ENCODE measurements at places on chromosomes 4 and X. TPM values are rescaled to one million over a fixed set of nuclear protein-coding genes. Genes with fewer than 3 reads are reported as not detected.

DNA sequence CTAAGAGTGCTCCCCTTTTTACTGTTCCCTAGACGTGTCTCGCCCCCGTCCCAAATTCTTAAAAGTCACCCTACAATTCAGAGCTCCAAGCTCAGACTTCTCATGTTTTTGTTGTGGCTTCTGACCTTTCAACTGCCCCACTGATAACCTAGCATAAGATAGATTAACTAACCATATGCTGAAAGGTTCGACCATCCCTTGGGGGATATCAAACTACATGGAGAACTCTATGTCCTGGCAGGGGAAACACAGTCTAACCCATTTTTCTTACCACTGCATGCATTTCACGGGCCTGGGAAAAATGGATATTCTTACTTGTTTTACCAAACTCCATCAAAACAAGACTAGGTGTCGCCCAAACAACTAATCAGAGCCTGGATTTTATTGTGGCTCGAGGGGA lies 236.4 kb upstream of the MID1 start:
- no peak for DNase-seq

The RPL9 gene
- 2,484 TPM for total RNA-seq

- DNase-seq: no peak
Observed at GRCh38 chr4:174358410-174358809, 74.7 kb downstream of the CEP44 start.

DNA sequence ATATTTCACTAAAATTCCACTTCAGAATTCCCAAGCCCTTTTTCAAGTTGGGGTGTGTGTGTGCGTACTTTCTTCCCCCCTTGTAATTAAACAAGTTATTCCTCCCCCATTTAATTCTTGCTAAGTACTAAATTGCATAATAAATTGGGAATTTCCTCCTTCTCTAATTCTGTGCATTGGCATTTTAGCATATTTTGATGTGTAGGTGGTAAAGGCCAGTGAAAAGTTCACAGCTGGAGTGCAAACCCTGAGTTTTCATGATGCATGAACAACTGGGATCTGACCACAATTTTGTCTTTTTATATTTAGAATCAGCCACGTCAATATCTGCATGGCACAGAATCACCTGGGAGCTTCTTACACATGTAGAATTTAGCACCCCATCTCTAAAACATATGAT lies 18.5 kb downstream of the ANXA3 start:
- no peak for DNase-seq

DNA sequence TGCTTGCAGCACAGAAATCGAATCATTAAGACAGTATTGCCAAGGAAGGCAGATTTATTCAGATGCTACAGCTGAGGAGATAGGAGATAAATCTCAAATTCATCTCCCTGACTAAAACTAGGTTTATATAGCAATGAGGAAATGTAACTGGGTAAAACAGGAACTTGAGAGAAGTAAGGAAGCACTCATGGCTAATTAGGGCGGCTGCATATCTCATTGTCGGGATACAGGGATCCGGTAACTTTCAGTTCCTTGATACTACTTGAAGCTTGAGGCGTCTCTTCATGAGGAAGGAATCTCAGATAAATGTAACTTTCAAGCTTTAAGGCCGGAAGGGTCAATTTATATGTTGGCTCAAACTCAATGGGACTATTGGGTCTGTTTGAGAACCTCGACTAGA lies 129.2 kb upstream of the WDR1 start:
- DNase-seq: no peak

The PPEF2 gene
- not detected for total RNA-seq

The RHOXF2 gene
- total RNA-seq: not detected
